Daoy (cell line): ENCODE measurements at places on chromosomes 3 and 15.

- no peak for DNase-seq
These were observed 39.7 kb upstream of the RNU6-1 start for GRCh38 chr15:67879440-67880129.

DNA sequence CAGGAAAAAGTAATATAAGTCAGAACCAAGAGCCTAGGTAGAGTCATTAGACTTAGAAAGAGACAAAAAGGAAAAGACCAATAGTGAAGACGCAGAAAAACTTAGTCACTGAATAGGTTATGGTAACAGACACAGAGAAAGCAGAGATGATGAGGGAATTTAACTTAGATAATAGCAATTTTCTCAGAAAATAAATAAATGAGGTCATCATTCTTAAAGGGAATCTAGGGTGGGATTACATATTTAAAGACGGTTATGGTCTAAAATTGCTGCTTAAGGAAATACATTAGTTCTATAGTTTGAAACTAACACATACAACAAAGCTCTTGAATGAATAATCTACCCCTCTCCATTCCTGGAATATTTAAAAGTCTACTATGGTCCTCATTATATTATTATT, 59.4 kb downstream of the UBR1 start:
- DNase-seq = no peak

GRCh38 chr3:126436826-126437717, 38.6 kb downstream of the ZXDC start:
- DNase-seq = no peak

DNA sequence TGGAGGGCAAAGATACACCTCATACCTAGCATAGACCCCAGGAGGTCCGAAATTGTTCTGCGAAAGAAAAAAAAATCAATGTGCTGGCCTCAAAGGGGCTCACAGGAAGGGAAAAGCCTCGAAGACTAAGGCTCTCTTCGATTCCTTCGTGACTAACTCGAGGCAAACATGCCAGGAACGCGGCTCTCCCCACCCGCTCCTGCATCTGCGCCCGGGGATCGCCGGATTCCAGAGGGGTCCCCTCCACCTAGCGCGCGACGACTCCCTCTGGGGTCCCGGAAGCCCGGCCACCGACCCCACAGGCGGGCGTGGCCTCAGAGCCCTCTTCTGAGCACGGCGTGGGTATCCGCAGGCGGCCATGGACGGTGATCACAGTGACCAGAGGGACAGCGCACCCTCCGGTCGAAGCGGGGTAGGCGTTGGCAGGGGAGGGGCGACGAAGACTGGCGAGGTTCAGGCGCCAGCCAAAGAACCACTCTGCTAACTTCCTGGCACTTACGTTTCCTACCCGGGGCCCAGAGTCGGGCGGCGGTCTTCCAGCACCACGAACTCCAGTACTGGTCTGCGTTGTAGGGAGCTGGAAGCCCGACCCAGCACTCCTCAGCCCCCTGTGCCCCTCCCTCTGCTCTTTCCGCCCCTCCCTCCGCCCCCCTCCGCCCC, 515 bp upstream of the EIF3J start:
- peak; percentile 89 for DNase-seq

- no peak for DNase-seq
These were observed 72.0 kb downstream of the FAM43A start for GRCh38 chr3:194757647-194758061.
